Glutamatergic neuron (in vitro differentiated cells): ENCODE measurements at places on chromosomes 1 and 21. TPM values are rescaled to one million over a fixed set of nuclear protein-coding genes. Genes with fewer than 3 reads are reported as not detected.
A peak's percentile ranks its signal among the peaks of the same experiment; 100 is the strongest.

Gene C1orf74
- total RNA-seq, result 2.3 TPM

DNA sequence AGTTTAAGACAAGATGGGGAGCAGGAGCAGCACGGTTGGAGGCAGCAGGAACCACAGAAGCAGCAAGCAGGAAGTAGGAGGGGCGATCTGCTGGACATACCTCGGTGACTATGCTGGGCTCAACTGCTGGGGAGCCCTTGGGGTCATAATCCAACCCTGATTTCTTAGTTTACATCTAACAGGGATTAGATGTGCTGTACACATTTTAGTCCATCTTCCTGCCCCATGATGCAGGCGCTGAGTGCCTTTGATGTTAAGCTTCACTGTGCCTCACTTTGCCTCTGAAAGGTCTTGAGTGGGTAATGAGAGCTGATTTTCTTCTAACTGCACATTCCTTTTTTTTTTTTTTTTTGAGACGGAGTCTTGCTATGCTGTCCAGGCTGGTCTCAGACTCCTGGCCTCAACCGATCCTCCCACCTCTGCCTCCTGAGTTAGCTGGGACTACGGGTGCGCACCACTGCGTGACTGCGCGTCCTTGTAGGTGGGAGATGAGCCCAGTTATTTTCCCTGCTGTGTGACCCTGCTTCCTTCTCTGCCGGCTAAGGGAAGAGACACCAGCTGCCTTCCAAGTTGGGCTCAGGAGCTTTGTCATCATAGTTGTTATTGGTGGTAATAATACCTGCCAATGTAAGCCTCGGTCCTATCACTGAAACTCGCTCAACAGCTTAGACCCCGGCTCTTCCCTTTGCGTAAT is 1.1 kb upstream of the RCAN3 start:
- H3K36me3 ChIP-seq, result no peaks in the 10 kb centered on the region
- peaks cover 7% of the 10 kb centered on the region for H3K4me1 ChIP-seq
- DNase-seq, result no peak
- H3K27ac ChIP-seq, result peak overlapping the region; percentile 63

DNA sequence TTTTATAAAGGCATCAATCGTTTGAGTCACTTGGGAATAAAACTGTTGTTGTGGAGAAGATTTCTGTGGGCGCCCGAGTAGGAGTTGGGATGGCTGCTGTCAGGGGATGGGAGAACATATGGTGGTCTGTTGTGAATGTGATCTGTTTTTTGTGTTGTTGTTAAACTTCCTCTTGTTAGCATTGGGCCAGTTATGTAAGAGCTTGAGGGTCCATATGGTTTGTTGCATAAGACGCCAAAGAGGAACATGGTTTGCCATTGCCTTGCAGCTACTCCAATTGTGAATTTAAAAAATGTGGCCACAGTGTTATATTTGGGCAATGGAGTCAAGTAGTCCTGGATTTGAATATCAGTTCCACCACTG is 136.1 kb upstream of the JUN start:
- DNase-seq, result no peak
- H3K36me3 ChIP-seq, result peaks cover 4% of the 10 kb centered on the region
- no peaks in the 10 kb centered on the region for H3K4me1 ChIP-seq
- no peak overlapping the region for H3K27ac ChIP-seq
- peaks cover 6% of the 10 kb centered on the region for H3K27me3 ChIP-seq

- peaks cover 6% of the 10 kb centered on the region for H3K27me3 ChIP-seq
- H3K27ac ChIP-seq, result no peak overlapping the region
- no peak overlapping the region for H3K4me3 ChIP-seq
- H3K36me3 ChIP-seq, result peaks cover 12% of the 10 kb centered on the region
- no peak for DNase-seq
Measured at GRCh38 chr1:240005997-240006650, 85.6 kb upstream of the FMN2 start.

GRCh38 chr21:42809171-42809570 is 70.2 kb downstream of the WDR4 start:
- no peaks in the 10 kb centered on the region for H3K36me3 ChIP-seq
- H3K4me1 ChIP-seq, result peaks cover 13% of the 10 kb centered on the region
- H3K27me3 ChIP-seq, result no peaks in the 10 kb centered on the region
- H3K27ac ChIP-seq, result no peak overlapping the region

DNA sequence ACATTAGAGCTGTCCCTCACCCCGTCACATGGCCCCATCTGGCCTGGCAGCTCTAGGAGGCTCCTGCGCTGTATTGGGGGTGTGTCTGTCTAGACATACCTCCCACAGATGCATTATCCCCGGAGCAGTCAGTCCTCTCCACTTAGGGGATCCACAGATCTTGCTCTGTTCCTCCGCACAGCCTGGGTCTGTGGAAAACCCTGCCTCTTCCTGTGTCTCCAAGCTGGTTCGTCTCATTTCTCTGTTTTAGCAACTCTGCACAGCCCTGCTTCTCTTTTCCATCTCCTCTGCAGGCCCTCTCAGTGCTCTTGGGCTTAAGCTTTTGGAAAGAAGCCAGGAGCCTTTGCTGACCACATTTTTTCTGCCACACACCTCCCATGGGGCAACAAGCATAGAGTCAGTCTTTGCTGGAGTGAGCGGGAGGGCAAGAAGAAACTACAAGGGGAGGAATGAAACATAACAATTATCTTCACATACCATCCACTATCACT is 241.5 kb downstream of the FOXD2 start:
- peaks cover 11% of the 10 kb centered on the region for H3K36me3 ChIP-seq
- H3K4me1 ChIP-seq, result peaks cover 11% of the 10 kb centered on the region
- no peak for DNase-seq
- H3K27ac ChIP-seq, result no peak overlapping the region
- peaks cover 15% of the 10 kb centered on the region for H3K27me3 ChIP-seq
- H3K4me3 ChIP-seq, result no peak overlapping the region

DNA sequence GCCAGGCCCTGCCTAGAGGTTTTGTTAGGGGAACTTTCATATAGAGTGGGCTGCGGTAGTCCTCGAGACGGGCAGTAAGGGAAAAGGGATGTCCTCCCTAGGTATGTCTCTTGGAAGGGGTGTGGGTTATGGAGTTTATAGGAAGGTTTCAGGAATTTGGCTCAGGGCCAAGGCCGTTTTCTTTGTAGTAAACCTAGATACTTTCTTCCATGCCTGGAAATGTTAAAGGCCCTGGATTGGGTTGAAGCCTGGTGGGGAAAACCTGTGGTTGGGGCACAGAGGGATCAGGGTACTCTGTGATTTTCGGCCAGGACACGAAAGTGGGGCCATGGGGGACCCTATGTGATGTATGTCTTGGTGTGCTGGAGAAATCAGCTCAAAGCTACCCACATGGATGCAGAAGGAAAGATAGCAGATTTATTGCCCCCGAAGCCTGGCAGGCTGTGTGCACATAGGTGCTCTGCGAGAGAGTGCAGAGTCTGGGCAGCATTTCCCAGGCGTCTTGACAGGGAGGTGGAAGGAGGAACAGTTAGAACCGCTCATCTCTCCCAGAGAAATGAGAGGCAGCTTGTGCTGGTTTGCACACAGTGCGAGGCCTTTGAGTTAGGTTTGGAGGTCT is 1.7 kb downstream of the SNAP47 start:
- H3K36me3 ChIP-seq, result peaks cover 6% of the 10 kb centered on the region
- H3K4me3 ChIP-seq, result peak overlapping the region; percentile 34
- H3K27me3 ChIP-seq, result peaks cover 6% of the 10 kb centered on the region
- peak overlapping the region; percentile 48 for H3K27ac ChIP-seq
- DNase-seq, result no peak

DNA sequence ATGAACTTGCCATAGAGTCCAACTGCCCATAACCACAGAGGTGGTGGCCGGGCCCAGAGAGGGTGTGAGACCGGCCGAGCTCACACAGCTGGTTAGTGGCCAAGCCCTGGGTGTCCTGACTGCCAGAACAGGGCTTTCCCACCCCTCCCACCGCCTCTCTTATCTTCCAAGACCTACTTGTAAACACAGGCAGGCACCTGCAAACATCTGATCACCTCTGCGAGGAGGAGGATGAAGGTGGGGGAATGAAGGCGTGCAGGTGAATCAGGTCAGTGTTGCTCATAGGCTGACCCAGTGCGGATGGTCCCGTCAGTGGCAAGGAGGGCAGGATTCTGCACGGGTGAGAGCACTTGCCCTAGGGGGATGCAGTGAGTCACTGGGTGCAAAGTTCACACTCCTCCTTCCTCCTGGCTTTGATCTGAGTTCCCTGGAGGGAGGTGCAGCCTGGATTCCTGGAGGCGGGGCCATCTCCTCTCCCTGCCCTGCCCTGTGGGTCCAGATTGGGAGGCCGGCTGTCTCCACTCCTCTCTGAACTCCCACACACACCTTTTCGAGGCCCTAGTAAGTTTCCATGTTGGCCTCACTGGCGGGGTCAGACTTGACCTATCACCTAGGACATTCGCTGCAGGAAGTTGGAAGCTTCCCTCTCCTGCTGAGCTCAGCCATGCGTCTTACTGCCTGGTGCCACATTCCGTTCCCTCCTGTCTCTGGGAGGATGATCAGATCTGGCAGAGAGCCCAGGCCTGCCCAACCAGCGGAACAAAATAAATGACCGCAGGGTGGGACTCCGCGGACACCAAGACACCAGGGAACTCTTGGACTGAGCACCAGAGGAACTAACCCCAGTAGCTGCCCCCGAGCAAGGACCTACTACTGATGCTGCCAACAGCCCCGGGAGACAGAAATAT is 7.3 kb downstream of the UQCRHL start:
- peaks cover 4% of the 10 kb centered on the region for H3K27me3 ChIP-seq
- peaks cover 6% of the 10 kb centered on the region for H3K4me1 ChIP-seq
- no peak for DNase-seq
- no peaks in the 10 kb centered on the region for H3K36me3 ChIP-seq
